Stimulated activated CD4-positive, alpha-beta T cell treated with anti-CD3 and anti-CD28 coated beads, Interleukin-1b, Interleukin-23, amount 100 ng/mL, for 1 hour (primary cell): ENCODE measurements at places on chromosomes 16 and 17.

DNA sequence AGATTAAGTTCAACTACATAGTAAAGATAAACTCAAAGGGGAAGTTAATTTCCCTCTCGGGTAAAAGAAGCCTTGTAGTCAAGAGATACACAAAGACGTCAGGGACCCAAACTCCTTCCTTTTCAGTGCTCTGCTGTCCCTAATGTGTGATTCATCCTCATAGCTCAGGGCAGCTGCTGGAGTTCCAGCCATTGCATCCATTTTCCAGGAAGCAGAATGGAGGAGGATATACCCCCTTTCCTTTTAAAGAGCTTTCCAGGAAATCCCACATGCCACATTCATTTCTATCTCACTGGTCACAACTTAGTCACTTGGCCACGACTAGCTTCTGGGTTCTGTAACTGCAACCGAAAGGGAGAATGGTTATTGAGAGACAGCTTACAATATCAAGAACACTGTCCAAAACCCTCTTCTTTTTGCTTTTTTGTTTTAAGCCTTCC lies 95.3 kb downstream of the SOCS1 start:
- DNase-seq, result no peak

DNA sequence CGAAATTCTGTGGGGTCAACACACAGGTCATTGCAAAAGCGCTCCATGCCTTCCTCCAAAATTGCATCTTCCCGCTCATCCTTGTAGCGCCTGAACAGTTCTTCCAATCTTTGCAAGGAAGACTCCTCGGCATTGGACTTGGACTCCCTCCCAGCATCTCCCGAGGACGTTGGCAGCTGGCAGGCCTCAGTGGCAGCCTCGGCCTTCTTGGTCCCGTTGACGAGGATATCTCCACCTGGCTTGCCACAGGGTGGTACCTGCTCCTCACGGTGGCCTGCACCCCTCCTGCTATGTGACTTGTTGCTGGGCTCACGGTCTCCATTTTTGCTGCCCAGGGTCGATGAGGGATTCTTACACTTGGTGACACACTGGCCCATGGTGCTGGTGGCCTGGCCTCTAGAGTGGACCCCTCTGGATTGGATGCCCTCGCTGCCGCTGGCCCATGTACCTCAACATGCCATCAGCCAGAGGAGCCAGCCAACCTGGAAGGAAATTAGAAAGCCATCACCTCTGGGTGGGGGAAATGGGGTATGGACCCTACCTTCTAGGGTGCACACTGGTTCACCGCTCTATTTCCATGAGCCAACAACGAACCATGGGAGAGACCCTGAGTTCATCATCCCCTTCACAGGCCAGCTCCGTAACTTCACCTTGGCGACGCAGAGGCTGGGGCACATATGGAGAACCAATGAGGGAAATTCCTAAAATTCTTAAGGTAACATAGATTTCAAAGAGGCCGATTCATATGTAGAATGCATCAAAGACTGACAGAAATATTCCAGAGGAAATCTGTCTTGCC lies 37.8 kb downstream of the DCUN1D3 start:
- no peak for DNase-seq

- no peak for DNase-seq
Measured at GRCh38 chr17:29958947-29959657, 17.7 kb downstream of the EFCAB5 start.

DNA sequence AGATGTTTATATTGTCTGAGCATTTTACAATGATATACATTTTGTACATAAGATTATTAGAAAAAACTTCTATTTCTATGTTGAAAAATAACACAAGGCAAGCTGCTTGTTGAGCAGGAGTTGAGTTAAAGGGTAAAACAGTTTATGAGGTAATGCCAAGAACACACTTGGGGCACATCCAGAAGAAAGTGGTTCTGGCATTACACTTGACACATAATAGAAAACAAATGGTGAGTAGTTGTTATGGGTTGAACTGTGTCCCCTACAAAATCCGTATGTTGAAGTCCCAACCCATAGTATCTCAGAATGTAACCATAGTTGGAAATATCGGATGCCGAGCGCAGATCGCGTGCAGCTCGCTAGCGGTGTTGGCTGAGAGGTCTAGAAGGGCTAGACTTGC lies 354.3 kb upstream of the GOT2 start:
- DNase-seq, result no peak

DNA sequence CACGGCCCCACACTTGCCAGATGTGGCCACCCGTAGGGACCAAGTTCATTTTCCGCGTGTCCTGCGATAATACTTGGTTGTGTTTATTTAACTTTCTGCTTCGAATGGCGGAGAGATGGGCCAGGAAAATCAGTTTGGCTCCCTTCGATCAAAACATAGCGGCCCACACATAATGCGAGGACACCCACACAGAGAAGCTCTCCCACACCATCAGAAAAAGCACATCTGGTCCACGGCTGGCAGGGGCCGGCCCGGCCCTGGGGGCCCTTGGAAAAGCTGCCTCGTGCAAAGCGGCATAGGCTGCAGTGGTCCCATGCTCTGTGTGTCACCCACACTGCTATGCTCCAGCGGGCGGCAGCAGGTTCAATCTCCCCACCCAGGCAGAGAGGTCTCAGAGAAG lies 46.9 kb downstream of the ZNF423 start:
- no peak for DNase-seq

DNA sequence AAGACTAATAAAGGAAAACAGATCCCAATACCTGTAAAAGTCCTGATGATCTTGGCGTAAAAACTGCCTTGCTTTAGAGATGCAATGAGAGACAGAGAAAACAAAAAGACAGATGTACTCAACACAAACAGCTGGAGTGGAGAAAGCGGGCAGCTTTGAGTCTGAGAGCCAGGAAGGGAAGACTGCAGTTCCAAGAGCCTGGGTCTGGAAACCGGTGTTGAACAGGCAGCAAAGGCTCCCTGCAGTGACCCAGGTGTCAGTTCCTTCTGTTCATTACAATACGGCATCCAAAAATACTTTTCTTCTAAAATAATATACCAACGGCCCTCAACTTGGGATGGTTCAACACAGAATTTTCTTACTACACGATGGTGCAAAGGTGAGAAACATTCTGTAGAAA lies 29.6 kb downstream of the VPS53 start:
- no peak for DNase-seq

GRCh38 chr16:47008174-47008573 lies 34.7 kb upstream of the DNAJA2 start:
- DNase-seq, result no peak

GRCh38 chr16:75118943-75119539 lies 2.5 kb upstream of the LDHD start:
- DNase-seq, result no peak

- no peak for DNase-seq
Measured at GRCh38 chr16:84033251-84034195, 9.1 kb downstream of the SLC38A8 start.

- no peak for DNase-seq
Measured at GRCh38 chr16:57358086-57358420, 530 bp upstream of the CCL22 start.

GRCh38 chr16:80208743-80209142 lies 332.1 kb upstream of the DYNLRB2 start:
- no peak for DNase-seq

- DNase-seq, result no peak
Measured at GRCh38 chr16:78909226-78909625, 691.3 kb downstream of the MAF start.

- no peak for DNase-seq
Measured at GRCh38 chr17:80584176-80584905, 39.7 kb downstream of the RPTOR start.

DNA sequence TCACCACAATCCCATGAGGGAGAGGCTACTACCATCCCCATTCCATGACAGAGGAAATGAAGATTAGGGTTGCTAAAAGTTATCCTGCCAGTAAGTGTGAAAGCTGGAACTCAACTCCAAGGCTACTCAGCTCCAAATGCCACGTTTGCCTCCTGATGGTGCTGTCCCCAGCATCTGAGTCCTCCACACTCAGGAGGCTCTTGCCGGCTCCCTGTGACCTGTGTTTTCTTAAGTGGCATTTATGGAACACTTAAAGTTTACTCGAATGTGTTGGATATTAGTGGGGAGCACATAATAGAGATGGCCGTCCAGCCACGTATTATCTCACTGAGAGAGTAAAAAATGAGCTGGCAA lies 267.9 kb downstream of the CBLN1 start:
- DNase-seq, result no peak

GRCh38 chr16:88550246-88550661 lies 19.9 kb upstream of the ZC3H18 start:
- no peak for DNase-seq

- DNase-seq, result no peak
Measured at GRCh38 chr17:75819116-75819515, 25.1 kb downstream of the UNC13D start.

- DNase-seq, result no peak
Measured at GRCh38 chr16:68283346-68283745, 19.0 kb downstream of the SLC7A6 start.

DNA sequence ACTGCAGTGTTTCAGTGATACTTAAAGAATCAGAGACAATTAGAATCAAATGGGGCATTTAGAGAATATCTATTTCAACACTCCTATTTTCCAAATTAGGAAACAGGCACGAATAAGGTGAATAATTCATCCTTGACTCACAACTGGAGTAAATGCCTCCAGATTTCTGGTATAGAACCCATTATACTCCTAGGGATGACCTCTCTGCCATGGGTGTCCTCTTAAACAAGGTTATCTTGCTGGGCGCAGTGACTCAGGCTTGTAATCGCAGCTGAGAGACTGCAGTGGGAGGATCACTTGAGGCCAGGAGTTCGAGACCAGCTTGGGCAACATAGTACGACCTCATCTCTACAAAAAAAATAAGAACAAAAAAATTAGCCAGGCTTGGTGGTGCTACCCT lies 139.8 kb upstream of the ELAC2 start:
- no peak for DNase-seq

DNA sequence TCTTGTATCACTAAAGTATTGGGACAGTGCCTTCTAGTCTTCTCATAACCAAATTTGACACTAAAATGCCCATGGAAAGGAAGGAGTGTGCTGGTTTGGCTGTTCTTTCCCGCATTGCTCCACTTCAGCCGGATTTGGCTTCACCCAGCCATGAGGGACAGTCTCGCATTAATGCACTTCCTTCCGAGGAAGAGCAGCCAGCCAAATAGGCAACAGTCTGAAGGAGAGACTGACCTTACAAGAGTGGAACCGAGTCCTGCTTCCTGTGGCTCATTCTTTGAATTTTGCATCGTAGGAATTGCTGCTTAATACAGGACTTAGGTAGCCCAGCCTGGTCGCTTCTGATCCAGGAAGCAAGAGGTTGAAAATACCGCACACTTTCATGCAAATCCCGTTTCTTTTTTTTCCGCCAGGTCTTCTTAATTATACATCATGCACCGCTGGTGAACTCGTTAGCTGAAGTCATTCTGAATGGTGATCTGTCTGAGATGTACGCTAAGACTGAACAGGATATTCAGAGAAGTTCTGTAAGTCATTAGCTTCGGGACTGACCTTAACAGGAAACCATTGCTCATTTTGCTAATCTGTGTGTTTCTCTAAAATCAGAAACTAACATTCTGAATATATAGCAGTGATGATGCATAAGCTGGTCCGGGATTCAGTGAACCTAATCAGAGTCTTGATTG lies 38.2 kb downstream of the CLEC16A start:
- DNase-seq, result no peak

DNA sequence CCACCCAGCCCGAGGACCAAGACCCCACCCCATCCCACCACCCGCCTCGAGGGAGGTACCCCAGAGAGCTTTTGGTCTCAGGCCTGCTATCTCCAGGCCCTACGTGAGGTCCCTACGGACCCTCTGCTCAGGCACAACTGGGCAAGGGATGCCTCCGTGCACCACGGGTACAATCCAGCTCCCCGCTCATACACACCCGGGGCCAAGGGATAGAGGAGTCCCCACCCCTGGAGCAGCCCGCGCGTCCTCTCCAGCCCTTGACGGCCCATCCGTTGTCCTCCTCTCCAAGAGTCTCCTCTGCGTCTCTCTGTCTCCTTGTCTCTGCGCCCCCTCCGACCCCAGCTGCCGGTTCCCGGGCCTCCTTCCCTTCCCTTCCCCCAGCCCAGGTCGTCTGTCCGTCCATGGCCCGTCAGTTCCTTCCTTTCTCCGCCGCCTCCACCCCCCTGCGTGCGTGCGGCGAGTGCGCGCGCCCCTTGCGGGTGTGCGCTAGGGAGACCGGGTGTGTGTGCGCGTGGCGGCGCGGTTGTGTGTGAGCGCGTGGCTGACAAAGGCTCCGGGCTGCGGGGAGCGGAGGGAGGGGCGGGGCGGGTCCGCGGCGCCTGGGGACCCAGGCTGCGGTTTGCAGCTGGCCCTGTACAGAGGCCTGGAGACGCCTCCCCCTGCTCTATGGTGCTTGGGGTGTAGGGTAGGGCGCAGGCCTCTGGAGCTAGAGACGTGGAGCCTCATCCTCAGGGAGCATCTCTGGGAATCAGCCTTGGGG lies 930 bp downstream of the SPNS2 start:
- no peak for DNase-seq

GRCh38 chr16:21037736-21038135 lies 112.9 kb downstream of the DNAH3 start:
- no peak for DNase-seq

DNA sequence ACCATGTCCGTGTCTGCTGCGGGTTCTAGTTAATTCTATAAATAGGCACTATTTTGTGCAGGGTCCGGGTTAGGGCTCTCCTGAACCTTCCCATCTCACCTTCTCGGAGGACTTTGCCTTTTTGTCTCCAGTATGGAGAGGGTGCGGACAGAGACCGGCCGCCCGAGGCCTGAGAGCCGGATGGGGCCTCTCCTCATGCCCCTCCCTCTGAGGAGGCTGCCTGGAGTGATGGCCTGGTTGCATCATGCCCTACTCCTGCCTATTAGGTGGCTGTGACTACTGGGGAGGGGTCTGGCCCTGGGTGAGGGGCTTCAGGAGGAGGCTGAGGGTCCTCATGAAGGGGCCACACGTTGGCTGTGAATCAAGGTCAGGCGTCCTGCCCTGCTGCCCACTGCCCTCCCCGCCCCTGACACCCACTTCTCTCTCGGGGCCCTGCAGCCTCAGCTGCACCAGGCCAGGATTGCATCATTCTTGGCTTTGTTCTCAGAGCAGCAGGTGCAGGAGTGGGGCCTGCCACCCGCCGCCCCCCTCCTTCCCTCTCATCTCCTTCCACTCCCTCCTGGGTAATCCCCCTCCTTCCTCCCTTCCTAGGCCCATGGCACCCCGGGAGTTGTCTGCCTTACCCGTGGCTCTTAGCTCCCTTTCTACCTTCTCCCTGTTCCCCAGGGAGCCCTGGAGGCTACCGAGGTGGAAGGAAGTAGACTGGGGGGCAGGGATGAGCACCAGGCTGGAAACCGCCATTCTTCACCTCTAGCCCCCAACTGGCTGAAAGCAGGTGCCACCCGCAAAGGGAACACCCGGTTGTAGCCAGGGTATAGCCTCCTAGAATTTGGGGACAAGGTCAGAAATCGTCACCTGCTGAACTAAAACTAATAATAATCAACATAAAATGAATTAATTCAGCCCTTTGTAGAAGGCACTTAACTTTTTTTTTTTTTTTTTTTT lies 12.7 kb upstream of the ARHGAP23 start:
- no peak for DNase-seq

DNA sequence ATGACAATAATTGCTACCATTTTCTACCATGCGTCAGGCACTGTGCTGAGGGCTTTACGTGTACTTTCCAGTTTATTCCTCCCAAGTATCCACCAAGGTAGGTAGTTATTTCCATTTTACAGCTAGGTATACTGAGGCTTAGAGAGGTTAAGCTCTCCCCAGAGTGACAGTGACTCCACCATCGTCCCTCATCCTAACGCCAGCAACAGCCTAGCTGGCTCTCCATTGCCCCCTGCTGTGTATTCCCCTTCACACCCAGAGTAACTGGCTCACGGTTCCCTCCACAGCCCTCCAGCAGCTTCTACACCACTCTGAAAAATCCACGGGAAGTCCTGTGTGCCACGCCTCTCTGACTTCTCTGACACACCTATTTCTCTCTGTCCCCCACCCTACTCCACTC lies 7.1 kb upstream of the ASGR1 start:
- no peak for DNase-seq

GRCh38 chr17:41333098-41333497 lies 17.5 kb downstream of the KRT33A start:
- no peak for DNase-seq
